Activated naive CD4-positive, alpha-beta T cell treated with anti-CD3 and anti-CD28 coated beads, Interleukin-2, amount 10 ng/mL, durations not matched to agents 7 days and 5 days (primary cell): ENCODE measurements at places on chromosomes 7 and 10.

DNA sequence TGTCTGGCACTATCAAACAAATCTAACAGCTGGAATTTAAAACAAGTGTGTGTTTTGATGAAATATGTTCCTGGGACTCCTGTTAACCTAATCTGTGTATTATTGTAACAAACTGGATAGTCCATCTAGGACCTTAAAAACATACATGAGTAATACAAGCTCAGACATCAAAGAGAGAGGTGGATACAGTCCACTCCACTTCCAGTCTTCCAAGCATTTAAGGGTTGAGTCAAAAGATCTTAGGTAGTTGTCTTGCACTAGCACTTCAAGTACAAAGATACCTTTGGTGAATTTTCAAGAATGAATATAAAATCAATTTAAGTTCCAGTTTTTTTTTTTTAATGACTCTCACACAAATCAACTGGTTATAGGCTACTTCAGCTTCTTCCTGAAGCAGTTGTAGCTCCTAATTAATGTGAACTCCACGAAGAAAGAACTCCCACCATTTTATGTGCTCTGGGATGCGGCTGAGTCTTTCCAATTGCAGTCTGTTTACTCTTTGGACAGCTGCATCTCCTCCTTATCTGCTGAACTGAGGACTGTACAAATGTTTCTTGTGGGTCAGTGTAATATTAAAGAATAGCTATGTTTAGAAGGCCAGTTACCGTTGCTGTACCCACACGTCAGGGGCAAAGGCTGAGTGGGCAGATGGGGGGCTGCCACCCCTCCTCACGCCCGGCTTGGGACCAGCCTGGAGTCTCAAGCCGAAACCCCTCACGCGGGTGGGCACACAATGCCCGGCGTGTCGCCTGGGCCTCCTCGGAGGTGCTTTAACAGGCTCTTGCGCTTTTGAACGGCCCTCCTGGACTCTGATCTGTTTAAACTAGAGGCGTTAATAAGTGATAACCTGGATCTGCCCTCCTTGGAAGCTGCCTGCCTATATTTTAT is 2.9 kb upstream of the IGF2BP3 start:
- peaks cover 4% of the 10 kb centered on the region for H3K36me3 ChIP-seq
- peaks cover 38% of the 10 kb centered on the region for H3K4me1 ChIP-seq
- peak overlapping the region; percentile 55 for H3K4me3 ChIP-seq
- no peak for DNase-seq

DNA sequence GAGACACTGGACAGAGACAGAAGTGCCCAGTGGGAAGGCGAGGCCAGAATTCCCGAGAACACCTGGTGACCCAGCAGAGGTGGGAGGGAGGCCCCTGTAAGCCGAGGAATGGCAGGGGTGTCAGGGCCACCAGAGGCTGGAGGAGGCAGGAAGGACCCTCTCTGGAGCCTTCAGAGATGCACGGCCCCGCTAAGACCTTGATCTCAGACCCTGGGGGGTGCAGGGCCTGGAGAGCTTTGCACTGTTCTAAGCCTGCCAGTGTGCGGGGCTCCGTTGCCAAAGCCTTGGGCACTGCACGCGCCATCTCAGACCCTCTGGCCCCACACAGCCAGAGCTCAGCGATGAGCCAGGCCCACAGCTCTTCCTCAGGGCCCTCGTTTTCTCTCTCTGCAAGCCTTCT is 557.1 kb downstream of the PTPRN2 start:
- peaks cover 7% of the 10 kb centered on the region for H3K27me3 ChIP-seq
- H3K36me3 ChIP-seq = no peaks in the 10 kb centered on the region
- DNase-seq = no peak
- no peaks in the 10 kb centered on the region for H3K4me1 ChIP-seq
- H3K4me3 ChIP-seq = no peak overlapping the region

GRCh38 chr10:77016278-77016815 is 621.3 kb downstream of the KCNMA1 start:
- no peaks in the 10 kb centered on the region for H3K4me1 ChIP-seq
- H3K4me3 ChIP-seq = no peak overlapping the region
- no peaks in the 10 kb centered on the region for H3K27me3 ChIP-seq

- no peaks in the 10 kb centered on the region for H3K4me1 ChIP-seq
- H3K27ac ChIP-seq = peak overlapping the region; percentile 47
- H3K36me3 ChIP-seq = no peaks in the 10 kb centered on the region
- H3K27me3 ChIP-seq = no peaks in the 10 kb centered on the region
- H3K4me3 ChIP-seq = no peak overlapping the region
- DNase-seq = no peak
These were observed 107.6 kb downstream of the ADCY1 start for GRCh38 chr7:45681596-45682357.

GRCh38 chr10:63346015-63346441 is 119.7 kb downstream of the JMJD1C start:
- no peak overlapping the region for H3K27ac ChIP-seq
- H3K4me1 ChIP-seq = no peaks in the 10 kb centered on the region
- peaks cover 1% of the 10 kb centered on the region for H3K36me3 ChIP-seq
- no peak overlapping the region for H3K4me3 ChIP-seq
- no peaks in the 10 kb centered on the region for H3K27me3 ChIP-seq
- no peak for DNase-seq

GRCh38 chr7:38704751-38705150 is 73.6 kb upstream of the AMPH start:
- no peak for DNase-seq
- peaks cover 1% of the 10 kb centered on the region for H3K36me3 ChIP-seq
- no peak overlapping the region for H3K27ac ChIP-seq
- no peaks in the 10 kb centered on the region for H3K4me1 ChIP-seq

DNA sequence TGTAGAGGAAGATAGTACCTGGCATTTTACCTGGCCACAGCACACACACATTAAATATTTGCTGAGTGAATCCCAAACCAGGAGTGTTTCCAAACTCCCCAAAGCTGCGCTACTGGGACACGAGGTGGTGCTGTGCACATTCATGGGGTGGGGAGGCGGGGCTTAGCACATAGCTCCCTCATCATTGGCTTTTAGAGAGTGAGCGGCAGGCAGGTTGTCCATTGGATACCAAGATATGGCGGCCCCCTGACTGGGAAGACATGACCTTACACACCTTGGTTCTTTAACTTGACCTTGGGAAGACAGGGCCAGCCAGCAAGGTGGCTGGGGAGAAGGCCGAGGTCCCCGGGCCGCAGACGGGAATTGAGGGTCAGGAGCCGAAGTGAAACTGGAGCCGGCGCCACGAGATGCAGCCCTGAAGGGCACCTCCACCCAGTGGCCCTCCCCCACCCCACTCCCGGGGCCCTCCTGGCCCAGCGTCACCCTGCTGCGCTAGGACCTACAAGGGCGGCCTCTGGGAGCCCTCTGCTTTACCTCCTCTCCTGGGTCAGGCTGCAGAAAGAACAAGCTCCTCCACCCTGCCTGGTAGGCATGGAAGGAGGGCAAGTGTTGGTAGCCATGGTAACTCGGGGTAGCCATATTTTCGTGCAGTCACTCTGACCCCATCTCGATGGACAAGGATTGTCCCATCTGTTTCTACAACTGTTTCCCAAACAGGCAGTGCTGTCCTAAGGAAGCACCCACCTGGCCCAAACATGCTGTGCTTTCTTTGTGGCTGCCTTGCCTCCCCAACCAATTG is 24.0 kb downstream of the TMEM176A start:
- H3K4me3 ChIP-seq = no peak overlapping the region
- no peaks in the 10 kb centered on the region for H3K4me1 ChIP-seq
- H3K27me3 ChIP-seq = peaks cover 52% of the 10 kb centered on the region
- no peak overlapping the region for H3K27ac ChIP-seq
- H3K36me3 ChIP-seq = no peaks in the 10 kb centered on the region
- no peak for DNase-seq

- H3K4me1 ChIP-seq = peaks cover 26% of the 10 kb centered on the region
- peak; percentile 71 for DNase-seq
These were observed 965 bp downstream of the ZCCHC24 start for GRCh38 chr10:79444199-79445119.

GRCh38 chr10:4344492-4344994 is 481.5 kb upstream of the AKR1E2 start:
- no peaks in the 10 kb centered on the region for H3K36me3 ChIP-seq
- H3K4me3 ChIP-seq = no peak overlapping the region
- H3K4me1 ChIP-seq = no peaks in the 10 kb centered on the region
- DNase-seq = no peak

DNA sequence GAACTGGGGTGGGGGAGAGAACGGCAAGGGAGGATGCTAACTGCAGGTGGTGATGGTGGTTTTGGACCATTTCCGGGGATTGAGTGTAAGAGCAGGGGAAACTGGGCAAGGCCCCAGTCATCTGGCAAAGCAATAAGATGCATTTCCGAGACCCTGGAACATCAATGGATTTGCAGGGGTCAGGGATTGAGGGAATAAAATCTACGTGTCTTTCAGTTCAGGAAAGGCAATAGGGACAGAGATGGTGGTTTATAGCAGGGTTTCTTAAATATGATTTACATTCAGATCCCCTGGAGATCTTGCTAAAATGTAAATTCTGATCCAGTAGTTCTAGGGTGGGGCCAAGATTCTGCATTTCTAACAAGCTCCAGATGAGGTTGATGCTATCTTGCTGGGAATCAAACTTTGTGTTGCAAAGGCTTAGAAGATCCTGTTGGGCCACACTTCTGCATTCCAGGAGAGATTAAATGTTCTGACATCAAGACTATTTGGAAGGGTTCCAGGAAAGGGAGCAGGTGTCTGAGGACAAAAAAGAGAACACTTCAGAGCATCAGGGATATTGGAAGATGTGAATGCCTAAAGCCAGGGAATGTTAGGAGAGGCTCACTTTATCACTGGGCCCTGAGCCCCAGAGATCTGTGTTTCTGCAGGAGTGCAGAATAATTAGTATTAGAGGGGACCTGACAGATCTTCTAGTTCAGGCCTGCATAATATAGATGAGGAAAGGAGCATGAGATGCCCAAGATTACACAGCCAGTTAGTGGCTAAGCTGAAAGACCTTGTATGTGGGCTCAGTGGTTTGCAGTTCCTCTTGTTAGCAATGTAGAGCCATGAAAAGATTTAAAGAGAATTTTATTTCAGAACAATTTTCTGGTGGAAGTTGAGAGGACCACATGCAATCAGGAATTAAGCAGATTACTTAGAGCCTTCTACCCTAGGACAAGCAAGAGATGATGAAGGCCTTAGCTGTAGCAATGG is 32.4 kb downstream of the BLNK start:
- H3K4me1 ChIP-seq = no peaks in the 10 kb centered on the region
- no peak for DNase-seq
- no peak overlapping the region for H3K27ac ChIP-seq
- H3K4me3 ChIP-seq = no peak overlapping the region
- peaks cover 12% of the 10 kb centered on the region for H3K27me3 ChIP-seq

- H3K4me1 ChIP-seq = peaks cover 42% of the 10 kb centered on the region
- peak within 1 kb of the TSS; percentile 98 for H3K27ac ChIP-seq
- H3K27me3 ChIP-seq = no peaks in the 10 kb centered on the region
- peaks cover 7% of the 10 kb centered on the region for H3K36me3 ChIP-seq
- peak within 1 kb of the TSS; percentile 91 for H3K4me3 ChIP-seq
- peak; percentile 99 for DNase-seq
These were observed at the start of gene SHOC2 for GRCh38 chr10:110919349-110919931. TSS of gene SHOC2 (plus strand) at chr10:110919604. CDS start at chr10:110964359, 44,755 bp downstream.

GRCh38 chr7:118324790-118325449 is 100.4 kb downstream of the ANKRD7 start:
- H3K27me3 ChIP-seq = peaks cover 4% of the 10 kb centered on the region
- no peak for DNase-seq
- H3K36me3 ChIP-seq = no peaks in the 10 kb centered on the region
- no peaks in the 10 kb centered on the region for H3K4me1 ChIP-seq

GRCh38 chr7:139701908-139702307 is 75.9 kb downstream of the HIPK2 start:
- no peaks in the 10 kb centered on the region for H3K36me3 ChIP-seq
- peaks cover 7% of the 10 kb centered on the region for H3K4me1 ChIP-seq
- H3K27ac ChIP-seq = peak overlapping the region; percentile 28
- no peak overlapping the region for H3K4me3 ChIP-seq

GRCh38 chr10:106612381-106612780 is 552.1 kb downstream of the SORCS1 start:
- H3K27me3 ChIP-seq = peaks cover 3% of the 10 kb centered on the region
- no peak for DNase-seq
- H3K4me1 ChIP-seq = no peaks in the 10 kb centered on the region
- H3K4me3 ChIP-seq = no peak overlapping the region
- no peak overlapping the region for H3K27ac ChIP-seq
- H3K36me3 ChIP-seq = no peaks in the 10 kb centered on the region

DNA sequence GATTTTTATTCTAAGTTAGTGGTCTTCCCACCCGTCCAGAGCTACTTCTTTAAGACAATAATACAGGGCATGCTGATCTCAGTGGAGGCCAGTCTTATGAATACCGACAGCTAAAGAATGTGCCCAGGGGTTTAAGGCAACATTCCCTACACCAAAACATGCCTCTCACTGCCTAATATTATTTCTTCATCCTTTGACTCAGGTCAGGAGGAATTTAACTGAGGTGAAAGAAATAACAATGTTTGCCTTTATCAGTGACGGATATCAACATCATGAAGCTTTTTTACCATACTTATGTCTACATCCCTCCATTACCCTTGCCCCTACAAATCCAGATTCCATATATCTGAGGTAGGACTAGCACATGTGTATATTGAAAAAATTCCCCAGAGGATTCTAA is 33.3 kb upstream of the TES start:
- H3K36me3 ChIP-seq = no peaks in the 10 kb centered on the region
- DNase-seq = no peak
- peaks cover 7% of the 10 kb centered on the region for H3K27me3 ChIP-seq
- H3K27ac ChIP-seq = no peak overlapping the region
- H3K4me3 ChIP-seq = no peak overlapping the region

DNA sequence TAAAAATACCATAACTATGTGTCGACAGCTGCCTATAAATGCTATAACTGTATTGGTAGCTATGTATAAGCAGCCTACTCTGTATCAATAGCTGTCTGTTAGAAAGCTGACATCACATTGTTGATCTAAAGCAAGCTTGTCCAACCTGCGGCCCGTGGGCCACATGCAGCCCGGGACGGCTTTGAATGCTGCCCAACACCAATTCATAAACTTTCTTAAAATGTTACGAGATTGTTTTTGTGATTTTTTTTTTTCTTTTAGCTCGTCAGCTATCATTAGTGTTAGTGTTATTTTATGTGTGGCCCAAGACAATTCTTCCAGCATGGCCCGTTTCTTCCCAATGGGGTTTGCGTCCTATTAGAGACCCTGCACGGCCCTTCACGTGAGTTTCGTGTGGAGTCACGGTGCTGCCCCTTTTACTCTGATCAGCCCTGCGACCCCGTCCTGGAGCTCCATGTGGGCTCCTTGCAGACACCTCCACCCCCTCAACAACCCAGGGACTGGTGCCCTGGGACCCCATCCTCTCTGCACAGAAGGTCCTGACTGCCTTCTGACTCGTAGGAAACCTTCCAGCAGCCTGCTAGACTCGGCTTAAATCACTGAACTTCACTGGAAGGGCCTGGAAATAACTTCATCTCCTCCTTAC is 4.5 kb upstream of the PRKAR1B start:
- H3K27me3 ChIP-seq = no peaks in the 10 kb centered on the region
- H3K27ac ChIP-seq = no peak overlapping the region
- peaks cover 15% of the 10 kb centered on the region for H3K36me3 ChIP-seq
- DNase-seq = no peak
- H3K4me1 ChIP-seq = peaks cover 16% of the 10 kb centered on the region
- H3K4me3 ChIP-seq = no peak overlapping the region

GRCh38 chr7:20778063-20778721 is 8.5 kb downstream of the SP8 start:
- H3K36me3 ChIP-seq = peaks cover 8% of the 10 kb centered on the region
- H3K27me3 ChIP-seq = peaks cover 70% of the 10 kb centered on the region
- H3K4me3 ChIP-seq = no peak overlapping the region
- H3K4me1 ChIP-seq = peaks cover 7% of the 10 kb centered on the region
- H3K27ac ChIP-seq = no peak overlapping the region

GRCh38 chr10:13657101-13657680 is 70.4 kb downstream of the PRPF18 start:
- DNase-seq = no peak
- H3K36me3 ChIP-seq = no peaks in the 10 kb centered on the region
